ENCODE measurements at places on chromosomes 3 and 15.

GRCh38 chr3:152122851-152123250 is 145.9 kb upstream of the MBNL1 start:
- no peak for DNase-seq

DNA sequence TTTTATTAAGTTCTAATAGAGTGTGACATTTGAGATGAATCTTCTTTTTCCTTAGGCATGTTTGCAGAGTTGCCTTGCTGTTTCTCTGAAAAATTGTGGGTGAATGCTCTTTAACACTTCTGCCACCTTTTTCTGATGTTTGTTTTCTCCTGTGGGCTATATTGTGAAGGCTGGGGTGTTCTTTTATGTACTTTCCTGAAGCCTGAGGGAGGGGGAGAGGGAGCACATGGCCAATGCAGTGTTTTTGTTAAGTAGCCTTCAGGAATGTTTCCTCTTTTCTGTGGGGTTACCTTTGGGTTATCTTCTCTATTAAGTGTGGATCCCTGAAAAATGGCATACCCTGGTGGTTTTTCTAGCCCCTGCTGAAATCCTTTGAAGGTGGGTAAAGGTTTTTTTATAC is 50.2 kb downstream of the CMC1 start:
- no peak for DNase-seq

GRCh38 chr3:31636694-31637442 is 104.1 kb downstream of the STT3B start:
- DNase-seq = no peak

- DNase-seq = no peak
These were observed 819 bp downstream of the NEK4 start for GRCh38 chr3:52769786-52770455.

DNA sequence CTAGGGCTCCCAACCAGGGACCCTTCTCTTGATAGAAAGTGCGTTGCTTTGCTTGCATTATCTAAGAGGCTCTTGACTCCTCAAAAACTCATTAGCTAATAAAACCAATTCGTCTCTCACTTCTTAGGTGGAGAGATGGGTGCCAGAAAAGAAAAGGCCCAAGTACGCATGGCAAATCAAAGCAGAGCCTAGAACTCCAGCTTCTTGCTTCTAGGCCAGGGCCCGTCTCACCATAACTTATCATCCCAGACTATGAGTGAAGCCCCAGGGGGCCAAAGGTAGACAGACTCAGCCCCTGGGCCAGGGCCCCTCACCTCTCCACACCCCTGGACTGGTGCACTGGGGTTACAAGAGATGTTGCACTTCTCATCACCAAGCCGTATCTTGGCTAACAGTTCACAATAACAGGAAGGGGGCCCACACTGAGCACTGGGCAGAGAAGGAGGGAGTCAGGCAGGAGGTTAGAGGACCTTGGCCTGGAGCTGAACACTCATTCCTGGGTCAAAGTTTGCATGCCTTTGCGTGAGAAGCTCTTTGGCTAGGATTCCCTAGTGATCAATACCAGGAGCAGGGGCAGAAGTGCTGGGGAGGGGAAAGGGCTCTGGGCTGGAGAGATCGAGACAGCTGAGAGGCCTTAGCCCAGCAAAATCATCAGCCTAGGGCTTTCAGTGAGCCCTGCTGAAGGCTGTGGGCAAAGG is 5.4 kb upstream of the CYP1A1 start:
- DNase-seq = no peak

GRCh38 chr3:44890852-44891251 is 16.4 kb downstream of the TGM4 start:
- no peak for DNase-seq

GRCh38 chr15:63461230-63461985 is 43.0 kb upstream of the USP3 start:
- DNase-seq = no peak

GRCh38 chr3:17091910-17092582 is 207.3 kb downstream of the PLCL2 start:
- no peak for DNase-seq

Measured in GM10248 (cell line).